ENCODE measurements at places on chromosomes 3 and 15.
A peak's percentile ranks its signal among the peaks of the same experiment; 100 is the strongest.

- DNase-seq: no peak
Observed at GRCh38 chr15:48759921-48760320, 50.9 kb downstream of the CEP152 start.

DNA sequence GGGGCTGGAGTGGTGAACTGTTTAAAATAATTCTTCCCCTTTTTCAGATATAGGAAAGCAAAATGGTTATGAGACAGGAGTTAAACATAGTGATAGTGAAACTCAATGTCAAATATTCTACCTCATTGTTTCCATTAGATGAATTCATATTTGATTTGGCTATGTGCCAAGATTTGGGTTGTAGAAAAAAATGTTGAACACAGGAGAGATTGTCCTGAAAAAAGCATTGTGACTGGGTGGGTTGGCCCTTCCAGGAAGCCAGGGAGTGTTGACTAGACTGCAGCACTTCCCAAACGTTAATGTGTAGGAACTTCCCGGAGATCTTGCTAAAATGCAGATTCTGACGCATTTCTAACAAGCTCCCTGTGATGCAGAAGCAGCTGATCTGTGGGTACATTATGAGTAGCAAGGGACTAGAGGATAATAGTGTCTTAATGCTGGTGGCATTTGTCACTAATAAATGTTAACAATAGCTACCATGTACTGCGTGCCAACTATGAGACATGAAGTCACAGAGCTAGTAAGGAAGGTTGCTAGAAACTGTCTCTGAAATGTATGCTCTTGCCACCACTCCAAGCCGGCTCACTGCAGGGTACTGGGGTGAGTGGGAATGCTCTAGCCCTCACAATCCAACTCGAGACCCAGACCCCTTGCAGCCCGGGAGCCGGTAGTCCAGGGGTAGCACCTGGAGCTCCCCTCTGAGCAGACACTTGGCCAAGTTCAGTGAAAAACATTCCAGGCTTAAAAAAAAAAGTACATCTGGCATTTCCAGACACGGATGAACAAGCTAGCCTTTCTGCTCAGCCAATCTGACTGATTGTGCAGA lies 120.6 kb downstream of the CD47 start:
- DNase-seq: no peak

DNA sequence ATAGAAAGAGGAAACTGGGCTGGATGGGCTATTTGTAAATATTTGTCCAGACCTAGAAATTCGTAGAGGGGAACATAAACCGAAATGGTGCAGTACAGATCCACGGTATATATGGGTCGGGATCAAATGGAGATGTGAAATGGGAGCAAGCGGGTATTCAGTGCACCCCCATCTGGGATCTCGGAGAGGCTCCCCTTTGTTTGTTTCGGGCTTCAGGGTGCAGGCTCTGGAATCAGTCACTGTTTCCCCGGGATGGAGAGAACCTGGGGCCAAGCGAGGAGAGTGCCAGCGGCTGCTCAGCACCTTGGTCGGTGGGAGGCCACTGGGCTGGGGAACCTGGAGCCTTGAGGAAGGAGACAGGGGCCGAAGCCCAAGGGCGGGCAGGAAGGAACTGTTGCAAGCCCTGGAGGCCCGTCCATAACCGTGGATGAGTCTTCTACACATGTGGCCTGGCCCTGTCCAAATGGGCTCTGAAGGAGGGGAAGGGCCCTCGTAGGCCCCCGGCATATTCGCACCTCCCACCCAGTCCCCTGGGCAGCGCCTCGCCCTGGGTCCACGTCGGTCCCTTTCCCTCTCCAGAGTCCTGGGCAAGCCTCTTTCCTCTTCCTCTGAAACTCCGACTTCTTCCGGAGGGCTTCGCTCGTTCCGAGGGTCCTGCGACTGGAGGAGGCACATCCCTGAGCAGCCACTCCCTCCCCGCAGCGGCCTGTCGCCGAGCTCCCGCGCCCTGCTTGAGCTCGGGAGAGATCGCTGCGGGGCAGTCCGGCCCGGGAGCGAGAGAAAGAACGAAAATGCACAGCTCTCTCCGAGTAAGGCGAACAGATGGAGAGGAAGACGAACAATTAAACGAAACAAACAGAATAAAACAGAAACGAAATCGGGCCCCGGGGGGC lies 3.0 kb downstream of the ISL2 start:
- no peak for DNase-seq

DNA sequence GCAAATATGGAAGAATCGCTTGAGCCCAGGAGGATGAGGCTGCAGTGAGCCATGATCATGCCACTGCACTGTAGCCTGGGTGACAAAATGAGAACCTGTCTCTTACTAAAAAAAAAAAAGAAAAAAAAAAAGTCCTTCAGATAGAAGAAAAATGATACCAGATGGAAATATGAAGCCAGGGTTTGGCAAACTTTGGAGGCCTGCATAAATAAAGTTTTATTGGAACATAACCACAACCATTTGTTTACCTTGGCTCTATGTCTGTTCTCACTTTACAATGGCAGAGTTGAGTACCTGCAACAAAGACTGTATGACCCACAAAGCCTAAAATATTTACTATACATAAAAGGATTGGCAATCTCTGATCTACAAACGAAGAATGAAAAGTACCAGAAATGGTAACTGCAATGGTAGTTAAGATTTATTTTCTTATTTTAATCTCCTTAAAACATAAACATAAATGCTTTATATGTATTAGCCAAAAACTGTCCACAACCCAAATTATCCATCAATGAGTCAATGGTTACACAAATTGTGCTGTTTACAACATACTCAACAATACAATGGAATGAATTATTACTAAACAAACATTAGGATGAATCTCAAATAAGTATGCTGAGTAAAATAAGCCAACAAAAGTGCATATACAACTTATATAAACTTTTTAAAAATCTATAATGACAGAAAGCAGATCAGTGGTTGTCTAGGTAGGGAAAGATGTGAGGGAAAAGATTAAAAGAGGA lies 41.8 kb downstream of the GOLGB1 start:
- no peak for DNase-seq

DNA sequence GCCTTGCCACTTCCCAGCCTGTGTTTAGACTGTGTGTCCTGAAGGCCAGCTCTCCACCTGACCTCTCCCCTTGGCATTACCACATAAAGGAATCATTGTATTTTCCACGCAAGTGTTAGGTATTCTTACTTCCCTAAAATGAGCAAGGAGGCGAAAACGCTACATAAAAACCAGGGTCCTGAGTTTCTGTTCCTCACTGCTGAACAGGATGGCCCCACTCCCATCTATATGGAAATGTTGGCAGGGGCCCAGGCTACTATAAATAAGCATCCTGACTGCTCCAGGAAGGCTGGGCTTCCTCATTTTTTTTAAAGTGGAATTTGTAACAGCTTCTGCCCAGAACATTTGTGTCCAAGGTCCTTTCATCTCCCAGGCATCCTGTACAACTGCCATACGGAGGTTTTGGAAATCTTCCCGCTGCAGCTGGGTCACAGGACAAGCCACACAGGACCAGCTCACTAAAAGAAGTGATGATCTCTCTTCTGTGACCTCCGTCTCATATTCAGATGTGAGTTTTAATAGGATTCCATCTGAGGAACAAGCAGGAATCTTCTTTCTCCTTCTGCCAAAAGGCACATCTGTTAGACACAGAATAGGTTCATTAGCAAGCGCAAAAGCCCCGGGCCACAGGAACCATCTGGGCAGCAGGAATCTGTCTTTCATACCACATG lies 56.4 kb upstream of the LIMD1 start:
- DNase-seq: no peak

- no peak for DNase-seq
Observed at GRCh38 chr15:73378089-73378488, 9.3 kb upstream of the HCN4 start.

GRCh38 chr3:34056951-34057390 lies 258.5 kb downstream of the PDCD6IP start:
- DNase-seq: peak; percentile 9

GRCh38 chr3:39158148-39158715 lies 4.8 kb upstream of the CSRNP1 start:
- DNase-seq: no peak

GRCh38 chr15:97691799-97692198 lies 268.7 kb upstream of the ARRDC4 start:
- no peak for DNase-seq

GRCh38 chr3:63951492-63952247 lies 39.5 kb upstream of the SCAANT1 start:
- no peak for DNase-seq

- DNase-seq: no peak
Observed at GRCh38 chr3:58526515-58526957, 10.5 kb downstream of the ACOX2 start.

GRCh38 chr15:81326466-81327212 lies 2.7 kb upstream of the STARD5 start:
- DNase-seq: no peak

GRCh38 chr15:52069559-52069958 lies 43.0 kb downstream of the BCL2L10 start:
- no peak for DNase-seq

Data from stimulated activated CD4-positive, alpha-beta T cell treated with anti-CD3 and anti-CD28 coated beads, Interleukin-4, amount 100 ng/mL, for 48 hours (primary cell).